C1 segment of cervical spinal cord (tissue), 14 donors: ENCODE measurements at places on chromosomes 4 and X.
A peak's percentile ranks its signal among the peaks of the same experiment; 100 is the strongest.

DNA sequence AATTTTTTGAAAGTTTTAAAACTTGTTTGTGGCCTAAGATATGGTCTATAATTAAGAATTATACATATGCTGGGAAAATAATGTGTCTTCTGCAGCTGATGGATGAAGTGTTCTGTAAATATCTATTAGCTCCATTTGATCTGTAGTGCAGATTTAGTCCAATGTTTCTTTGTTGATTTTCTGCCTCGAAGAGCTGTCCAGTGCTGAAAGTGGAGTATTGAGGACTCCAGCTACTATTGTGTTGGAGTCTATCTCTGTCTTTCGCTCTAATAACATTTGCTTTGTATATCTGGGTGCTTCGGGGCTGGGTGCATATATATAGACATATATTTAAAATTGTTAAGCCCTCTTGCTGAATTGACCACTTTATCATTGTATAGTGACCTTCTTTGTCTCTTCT is 2127.3 kb downstream of the PCDH7 start:
- DNase-seq = no peak

DNA sequence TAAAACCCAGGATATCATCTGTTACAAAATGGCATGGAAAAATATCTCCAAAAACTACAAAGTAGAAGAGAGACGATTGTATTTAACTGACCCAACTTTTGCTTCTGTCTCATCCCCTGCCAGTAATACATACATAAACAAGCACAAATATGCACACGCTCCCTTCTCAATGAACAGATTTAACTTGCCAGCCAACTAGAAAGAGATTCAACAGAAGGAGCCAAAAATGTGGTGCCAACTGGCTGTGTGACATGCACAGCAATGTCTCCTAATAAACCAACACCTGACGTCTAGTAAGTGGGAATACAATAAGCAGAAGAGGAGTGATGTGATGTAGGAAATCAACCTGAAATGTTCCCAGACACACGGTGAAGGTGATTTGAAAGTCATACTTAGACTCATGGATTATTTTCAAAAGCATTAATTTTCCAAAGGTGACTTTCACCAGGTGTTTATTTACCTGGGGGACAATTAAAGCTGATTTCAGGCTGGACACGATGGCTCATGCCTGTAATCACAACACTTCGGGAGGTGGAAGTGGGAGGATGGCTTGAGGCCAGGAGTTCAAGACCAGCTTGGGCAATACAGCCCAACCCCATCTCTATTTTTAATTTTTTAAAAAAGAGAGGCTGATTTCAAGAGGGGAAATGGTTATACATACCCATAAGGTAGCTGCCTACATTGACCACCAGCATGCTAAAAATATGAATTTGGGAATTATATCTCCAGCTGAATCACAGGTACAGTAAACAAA is 33.7 kb downstream of the SH3RF1 start:
- no peak for DNase-seq

DNA sequence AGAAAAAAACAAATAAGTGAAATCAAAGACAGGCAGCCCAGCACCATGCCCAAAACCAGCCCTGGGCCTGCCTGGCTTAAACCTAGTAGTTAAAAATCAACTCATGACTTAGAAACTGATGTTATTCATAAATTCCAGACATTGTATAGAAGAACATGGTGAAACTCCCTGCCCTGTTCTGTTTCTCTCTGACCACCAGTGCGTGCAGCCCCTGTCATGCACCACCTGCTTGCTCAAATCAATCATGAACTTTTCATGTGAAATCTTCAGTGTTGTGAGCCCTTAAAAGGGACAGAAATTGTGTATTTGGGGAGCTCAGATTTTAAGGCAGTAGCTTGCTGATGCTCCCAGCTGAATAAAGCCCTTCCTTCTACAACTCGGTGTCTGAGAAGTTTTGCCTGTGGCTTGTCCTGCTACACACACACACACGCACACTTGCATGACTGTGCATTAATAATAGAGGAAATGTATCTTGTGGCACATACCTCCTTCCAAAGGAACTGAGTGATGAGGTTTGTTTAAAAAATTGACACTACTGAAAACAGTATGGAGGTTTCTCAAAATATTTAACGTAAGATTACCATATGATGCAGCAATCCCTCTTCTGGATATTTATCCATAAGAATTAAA is 39.2 kb upstream of the UGT2B7 start:
- DNase-seq = no peak

GRCh38 chrX:48676893-48677270 is 6.7 kb upstream of the WAS start:
- no peak for DNase-seq

DNA sequence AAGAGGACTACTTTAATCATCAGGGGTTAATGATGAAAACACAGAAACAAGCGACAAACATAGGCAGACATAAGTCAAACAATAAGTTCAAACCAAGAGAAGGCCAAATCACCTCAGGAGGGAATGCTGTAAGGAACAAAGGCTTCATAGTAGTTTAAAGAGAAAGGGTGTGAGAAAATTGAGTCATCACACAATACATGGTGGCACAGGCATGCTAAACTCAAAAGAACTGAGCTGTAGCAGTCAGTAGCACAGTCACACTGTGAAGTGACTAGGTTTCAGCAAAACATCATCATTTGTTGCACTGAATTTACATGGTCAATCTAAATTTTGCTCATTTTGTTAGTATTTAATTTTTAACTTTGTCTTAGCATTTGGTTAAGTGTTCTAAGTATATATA is 24.2 kb downstream of the SMC1A start:
- no peak for DNase-seq

DNA sequence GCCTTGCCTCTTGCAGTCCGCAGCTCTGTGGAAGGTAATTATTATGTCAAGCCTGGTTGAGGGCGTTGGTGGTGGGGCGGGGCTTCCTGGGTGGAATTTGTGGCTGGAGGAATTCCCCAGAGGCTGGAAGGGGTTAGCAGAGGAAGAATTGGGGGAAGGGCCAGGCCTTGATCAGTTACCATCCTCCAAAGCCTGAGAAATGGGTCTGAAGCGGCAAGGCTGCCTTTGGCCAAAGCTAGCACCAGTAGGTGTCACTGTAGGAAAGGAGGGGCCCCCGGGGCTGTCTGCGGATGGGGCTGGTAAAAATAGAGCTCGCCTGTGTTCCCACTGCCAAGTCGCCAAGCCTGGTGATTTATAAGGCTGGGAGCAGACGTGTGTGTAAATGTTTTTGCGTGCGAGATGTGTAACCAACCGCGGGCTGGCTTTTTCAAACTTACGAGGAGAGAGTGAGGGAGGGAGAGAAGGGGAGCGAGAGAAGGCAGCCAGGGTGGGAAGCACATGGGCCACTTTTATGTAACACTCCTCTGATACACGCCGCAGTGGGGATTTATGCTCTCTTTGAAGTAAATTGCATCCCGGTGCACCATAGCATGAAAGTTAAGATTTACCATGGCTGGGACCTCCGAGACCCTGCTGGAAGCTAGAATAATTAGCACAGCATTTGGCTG is 367.0 kb downstream of the BCOR start:
- peak; percentile 30 for DNase-seq

GRCh38 chr4:110248831-110249253 is 50.4 kb upstream of the ELOVL6 start:
- DNase-seq = no peak

GRCh38 chrX:114611018-114611619 is 27.2 kb downstream of the HTR2C start:
- no peak for DNase-seq

DNA sequence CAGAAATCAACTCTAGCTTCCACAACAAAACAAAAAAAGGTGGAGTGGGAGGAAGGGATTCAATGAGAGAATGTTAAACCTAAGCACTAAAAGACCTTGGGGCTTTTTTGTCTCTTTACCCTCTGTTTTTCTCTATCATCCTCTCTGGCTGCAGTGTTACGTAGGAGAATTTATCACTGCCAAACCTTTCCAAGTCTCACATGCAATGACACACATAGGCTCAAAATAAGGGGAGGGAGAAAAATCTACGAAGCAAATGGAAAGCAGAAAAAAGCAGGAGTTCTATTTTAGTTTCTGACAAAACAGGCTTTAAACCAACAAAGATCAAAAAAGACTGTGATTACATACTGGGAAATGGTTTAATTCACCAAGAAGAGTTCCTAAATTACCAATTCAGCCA is 152.1 kb downstream of the ADGRA3 start:
- no peak for DNase-seq

GRCh38 chr4:70704931-70705182 is 16.5 kb downstream of the UTP3 start:
- DNase-seq = no peak

DNA sequence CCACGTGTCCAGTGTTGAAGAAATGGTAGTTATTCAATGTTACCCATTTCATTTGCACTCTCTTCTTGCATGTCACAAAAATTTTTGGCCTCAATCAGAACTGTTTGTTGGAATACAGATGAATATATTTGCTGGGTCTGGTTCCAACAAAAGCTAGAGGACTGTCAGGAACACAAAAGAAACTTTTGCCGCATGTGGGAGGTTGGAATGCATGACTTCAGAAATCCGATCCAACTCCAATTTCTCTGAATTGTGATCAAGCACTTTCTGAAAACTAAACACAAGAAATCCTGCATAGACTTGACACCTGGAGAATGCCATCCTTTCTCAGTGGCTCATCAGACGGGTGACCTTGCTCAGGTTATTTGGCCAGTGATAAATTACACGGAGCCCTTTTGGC is 15.4 kb downstream of the SETD7 start:
- no peak for DNase-seq

- peak; percentile 21 for DNase-seq
These were observed 28.1 kb downstream of the BEX3 start for GRCh38 chrX:103404231-103405008.

- DNase-seq = peak; percentile 3
These were observed 58.1 kb upstream of the PARM1 start for GRCh38 chr4:74874753-74875367.

GRCh38 chr4:88865046-88865445 is 167.4 kb upstream of the NAP1L5 start:
- no peak for DNase-seq

DNA sequence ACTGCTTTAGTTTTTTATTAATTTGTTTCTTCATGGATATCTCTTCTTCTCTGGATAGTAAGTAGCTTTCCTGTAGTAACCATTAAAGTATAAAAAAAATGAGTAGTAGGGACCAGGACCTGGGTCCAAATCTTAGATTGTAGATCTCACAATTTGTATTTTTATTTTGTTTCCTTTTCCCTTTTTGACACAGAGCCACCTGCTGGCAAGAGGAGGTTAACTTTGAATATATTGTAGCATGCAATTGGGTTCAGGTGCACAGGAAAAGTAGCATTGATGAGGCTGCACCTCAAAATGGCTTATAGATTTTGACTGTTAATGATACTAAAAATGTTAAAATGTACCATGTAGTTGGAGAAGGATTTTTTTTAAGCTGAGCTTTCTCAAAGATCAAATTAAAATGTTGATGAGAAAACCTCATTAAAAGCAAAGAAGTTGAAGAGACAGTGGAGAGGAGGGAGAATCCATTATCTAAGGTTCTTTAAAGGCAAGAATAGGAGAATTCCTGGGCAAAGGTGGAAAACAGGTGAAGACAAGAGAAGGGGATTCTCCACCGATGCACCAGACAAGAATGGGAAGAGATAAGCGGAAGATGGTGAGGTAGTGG is 48.3 kb upstream of the HPGDS start:
- DNase-seq = no peak

- no peak for DNase-seq
These were observed 60.2 kb upstream of the PNPLA4 start for GRCh38 chrX:7987160-7988012.

DNA sequence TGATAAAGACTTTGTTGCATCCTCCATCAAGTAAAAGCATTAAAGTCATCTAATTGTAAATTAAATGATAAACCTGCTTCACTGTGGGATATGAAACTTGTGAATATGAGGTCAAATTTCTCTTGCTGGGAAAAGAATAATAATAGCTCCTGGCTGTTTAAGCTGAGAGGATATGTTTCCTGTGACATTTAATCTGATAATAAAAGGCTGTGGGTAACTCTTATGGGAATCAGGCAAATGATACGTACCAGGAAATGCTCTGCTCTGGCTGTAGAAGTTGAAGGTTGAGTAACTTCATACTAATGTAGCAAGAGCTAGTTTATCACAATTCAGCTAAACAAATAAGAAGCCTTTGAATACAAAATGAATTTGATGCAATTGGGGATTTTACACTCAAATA is 574.6 kb downstream of the RAPGEF2 start:
- DNase-seq = no peak

GRCh38 chrX:155983326-155983725 is 14.2 kb upstream of the IL9R start:
- no peak for DNase-seq
